ENCODE measurements at places on chromosomes 1 and 21.

- DNase-seq: no peak
Observed at GRCh38 chr1:62438163-62438562, 1.3 kb downstream of the USP1 start.

GRCh38 chr1:66305927-66306326, 228.0 kb upstream of the SGIP1 start:
- no peak for DNase-seq

DNA sequence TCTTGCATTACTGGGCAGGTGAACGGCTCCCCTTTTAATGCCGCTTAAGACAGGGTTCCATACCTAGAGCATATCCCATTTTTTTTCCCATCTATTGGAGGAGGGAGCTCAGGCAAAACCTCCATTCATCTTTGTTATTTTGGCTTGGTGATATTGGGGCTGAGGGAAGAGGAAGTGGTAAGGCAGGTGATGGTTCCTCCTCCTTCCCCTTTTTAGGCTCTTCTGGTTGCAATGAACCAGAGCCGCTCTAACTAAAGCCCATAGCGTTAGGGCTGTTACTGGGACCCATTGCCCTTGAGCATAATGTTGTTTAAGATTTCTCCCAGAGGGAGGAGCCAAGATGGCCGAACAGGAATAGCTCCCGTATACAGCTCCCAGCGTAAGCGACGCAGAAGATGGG, 21.1 kb downstream of the PYHIN1 start:
- no peak for DNase-seq

DNA sequence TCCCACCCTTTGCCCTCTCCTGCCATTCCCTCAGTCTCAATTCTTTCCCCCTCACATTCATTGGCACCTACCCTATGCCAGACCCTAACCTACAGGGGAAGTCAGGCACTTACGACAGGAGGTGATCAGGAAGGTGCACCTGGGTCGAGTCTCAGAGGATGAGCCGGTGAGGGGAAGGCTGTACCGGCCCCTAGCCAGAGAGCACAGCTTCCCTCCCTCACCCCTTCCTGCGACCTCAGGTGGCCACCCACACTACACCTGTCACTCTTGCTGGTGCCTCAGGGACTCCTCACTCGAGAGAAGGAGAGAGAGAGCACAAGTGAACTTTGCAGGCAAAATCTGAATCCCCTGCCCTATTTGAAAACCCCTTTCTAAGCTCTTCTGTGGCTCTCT, 1.7 kb upstream of the MYOM3 start:
- no peak for DNase-seq

- DNase-seq: peak; percentile 52
Observed at GRCh38 chr1:165063181-165063965, 293.1 kb downstream of the LMX1A start.

DNA sequence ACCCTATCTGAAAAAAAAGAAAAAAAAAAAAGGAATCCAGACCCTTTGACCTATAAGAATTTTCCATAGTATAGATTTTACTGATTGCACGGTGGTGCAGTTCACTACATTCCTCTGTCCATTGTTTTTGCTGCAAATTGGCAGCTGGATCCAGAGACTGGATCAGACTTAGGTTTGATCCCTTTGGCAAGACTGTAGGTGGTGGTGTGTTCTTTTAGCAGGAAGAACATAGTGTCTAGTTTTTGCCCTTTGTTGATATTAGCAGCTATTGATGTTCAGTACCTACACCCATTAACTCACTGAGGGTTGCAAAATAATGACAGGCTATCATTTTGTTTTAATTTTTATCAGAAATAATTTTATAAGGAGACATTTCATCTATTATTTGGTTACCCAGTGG, 37.1 kb downstream of the OSBPL9 start:
- no peak for DNase-seq

- peak; percentile 20 for DNase-seq
Observed at GRCh38 chr1:114428083-114428754, 82.8 kb downstream of the TRIM33 start.

DNA sequence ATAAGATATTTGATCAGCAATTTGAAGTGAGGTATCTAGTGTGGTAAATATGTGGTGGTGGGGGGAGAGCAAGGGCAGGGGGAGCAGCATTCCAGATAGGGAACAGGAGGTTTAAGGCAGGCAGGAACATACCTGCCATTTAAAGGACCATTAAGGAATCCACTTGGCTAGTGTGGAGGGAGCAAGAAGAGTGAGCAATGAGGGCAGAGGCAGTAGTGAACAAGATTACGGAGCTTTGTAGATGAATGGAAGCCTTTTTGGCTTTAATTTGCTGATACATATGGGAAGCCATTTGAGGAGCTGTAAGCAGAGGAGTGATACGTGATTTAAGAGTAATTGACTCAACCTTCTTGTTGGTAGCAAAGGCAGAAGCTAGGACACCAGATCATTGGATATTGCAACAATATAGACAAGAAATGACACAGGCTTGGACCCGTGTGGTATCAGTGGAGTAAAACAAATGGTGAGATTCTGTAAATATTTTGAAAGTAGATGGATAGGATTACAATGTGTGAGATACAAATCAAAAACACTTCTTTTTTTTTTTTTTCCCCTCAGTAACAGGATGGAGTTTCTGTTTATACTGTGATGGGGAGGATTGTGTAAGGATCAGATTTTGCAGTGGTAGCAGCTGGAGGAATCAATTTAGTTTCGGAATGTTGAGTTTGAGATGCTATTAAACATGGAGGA, 73.8 kb upstream of the B3GALT2 start:
- DNase-seq: no peak

- peak; percentile 47 for DNase-seq
Observed at GRCh38 chr1:221149111-221149510, 269.9 kb downstream of the HLX start.

- peak; percentile 13 for DNase-seq
Observed at GRCh38 chr1:85992791-85993190, 163.8 kb downstream of the COL24A1 start.

DNA sequence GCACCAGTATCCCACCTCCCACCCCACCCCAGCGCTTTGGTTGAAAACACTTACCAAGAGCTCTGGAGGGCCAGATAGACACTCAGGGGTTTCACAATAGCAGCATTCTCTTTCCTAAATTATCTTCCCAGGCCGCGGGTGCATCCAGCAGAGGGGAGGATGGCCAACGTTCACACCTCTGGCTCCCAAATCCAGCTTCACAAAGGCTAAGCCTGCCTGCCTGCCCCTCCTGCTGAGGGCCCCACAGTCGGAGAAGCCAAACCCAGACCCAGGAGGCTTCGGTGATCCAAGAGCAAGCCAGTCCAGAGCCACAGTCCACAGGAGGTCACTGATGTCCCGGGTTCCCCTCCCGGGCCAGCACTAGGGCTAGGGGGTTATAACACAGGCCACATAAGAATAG, 231.9 kb downstream of the TRABD2B start:
- no peak for DNase-seq

DNA sequence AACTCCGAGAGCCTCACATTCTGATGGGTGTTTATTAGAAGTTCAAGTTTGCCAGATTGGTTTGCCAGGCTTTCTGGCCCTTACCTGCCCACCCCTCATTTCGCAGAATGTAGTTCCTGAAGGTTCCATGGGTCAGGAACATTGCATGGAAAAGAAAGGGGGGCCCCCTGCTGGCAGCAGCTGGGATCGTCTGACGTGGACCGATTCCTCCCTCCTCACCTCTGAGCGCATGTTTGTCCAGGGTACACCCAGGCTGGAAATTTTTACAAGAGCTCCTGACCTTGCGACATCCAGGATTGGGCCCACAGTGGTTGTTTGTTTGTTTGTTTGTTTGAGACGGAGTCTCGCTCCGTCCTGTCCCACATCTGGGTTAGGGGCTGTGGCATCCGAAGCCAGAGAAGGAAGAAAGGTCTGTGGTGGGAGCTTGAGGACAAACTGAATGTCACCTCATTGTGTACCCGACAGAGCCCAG, 126.0 kb upstream of the TMEM51 start:
- peak; percentile 88 for DNase-seq

DNA sequence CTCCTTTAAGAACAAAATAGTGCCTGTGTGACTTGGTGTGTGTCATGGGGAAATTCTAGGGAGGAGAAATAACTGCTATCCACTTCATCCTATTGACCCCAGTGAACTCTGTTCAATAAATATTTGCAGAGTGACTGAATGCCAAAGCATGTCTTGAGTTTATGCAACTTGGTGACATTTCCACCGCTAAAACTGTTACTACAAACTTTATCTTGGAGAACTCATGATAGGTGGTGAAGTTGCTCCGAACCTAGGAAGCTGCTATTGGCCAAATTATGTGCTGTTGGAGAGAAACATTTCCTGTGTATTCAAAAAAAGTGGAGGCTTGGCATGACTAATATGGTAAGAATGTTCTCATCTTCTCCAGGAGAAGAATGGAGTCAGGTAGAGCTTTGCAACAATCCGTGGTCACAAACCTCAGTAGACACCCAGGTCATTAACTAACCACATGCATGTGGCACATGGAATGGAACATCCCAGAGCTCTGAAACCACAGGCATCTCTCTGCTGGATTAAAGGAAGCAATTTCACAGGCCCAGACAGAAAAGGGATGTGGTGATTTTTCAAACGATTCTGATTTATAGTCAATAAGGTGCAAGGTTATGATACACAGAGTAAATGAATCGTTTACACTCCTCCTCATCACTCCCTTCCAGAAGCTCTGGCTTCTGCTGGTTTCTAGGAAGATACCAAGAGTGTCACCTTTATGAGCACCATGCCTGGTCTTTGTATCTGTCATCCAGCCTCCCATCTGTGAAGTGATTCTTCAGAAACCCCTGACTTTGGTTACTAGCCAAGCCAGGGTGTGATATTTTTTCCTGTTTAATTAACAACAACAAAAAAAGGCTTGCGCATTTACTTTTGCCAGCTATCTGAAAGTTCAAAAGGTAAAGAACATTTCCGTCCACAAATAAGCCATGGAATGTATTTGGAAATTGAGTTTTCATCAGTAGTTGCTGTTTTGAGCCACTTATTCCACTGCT, 361.1 kb downstream of the TGFB2 start:
- DNase-seq: peak; percentile 88

GRCh38 chr21:34994766-34995631, 54.1 kb downstream of the RUNX1 start:
- DNase-seq: peak; percentile 21

DNA sequence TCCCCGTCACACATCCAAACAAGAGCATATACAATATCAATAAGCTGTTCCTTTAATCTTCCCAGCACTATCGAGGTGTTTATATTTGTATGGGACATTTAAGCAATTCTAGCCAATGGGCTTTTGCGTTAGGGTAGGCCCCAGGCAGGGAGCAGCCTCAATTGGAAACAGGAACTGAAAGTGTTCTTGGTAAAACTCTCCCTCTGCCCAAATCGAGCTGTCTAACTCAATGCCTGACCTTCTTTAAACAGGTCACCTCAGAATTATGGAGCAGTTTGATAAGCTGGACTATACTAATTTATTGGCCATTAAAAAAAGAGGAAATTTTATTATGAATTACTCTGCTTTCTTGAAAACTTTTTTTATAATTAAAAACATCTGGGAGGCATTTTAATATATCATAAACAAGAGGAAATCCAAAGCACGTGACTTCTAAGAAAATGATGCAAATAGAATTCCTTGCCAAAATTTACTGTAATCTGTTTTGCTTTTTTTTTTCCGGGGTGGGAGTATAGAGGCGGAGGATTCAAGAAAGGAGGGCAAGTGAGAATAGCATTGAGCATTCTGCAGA, 498.1 kb downstream of the LMO4 start:
- DNase-seq: peak; percentile 74

- no peak for DNase-seq
Observed at GRCh38 chr1:6788946-6789345, 3.7 kb downstream of the CAMTA1 start.

- DNase-seq: peak; percentile 42
Observed at GRCh38 chr1:97364086-97364485, 556.7 kb downstream of the DPYD start.

DNA sequence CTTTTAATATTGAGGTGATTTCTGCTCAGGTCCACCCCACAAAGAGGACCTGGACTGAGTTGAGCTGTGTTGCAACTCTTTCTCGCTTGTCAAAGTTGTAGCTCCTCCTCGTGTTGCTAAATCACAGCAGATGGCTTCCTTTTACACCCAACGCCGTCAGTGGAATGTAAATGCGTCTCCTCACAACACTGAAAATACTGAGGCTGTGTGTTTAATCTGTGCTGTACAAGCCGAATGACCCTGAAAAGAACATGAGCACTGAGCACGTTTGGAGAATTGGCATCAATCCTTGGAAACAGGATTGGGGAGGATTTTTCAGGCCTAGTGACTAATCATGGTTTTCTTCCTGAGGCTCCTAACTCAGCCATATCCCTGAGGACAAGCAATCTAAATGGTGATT, 196.0 kb downstream of the CRB1 start:
- peak; percentile 59 for DNase-seq

DNA sequence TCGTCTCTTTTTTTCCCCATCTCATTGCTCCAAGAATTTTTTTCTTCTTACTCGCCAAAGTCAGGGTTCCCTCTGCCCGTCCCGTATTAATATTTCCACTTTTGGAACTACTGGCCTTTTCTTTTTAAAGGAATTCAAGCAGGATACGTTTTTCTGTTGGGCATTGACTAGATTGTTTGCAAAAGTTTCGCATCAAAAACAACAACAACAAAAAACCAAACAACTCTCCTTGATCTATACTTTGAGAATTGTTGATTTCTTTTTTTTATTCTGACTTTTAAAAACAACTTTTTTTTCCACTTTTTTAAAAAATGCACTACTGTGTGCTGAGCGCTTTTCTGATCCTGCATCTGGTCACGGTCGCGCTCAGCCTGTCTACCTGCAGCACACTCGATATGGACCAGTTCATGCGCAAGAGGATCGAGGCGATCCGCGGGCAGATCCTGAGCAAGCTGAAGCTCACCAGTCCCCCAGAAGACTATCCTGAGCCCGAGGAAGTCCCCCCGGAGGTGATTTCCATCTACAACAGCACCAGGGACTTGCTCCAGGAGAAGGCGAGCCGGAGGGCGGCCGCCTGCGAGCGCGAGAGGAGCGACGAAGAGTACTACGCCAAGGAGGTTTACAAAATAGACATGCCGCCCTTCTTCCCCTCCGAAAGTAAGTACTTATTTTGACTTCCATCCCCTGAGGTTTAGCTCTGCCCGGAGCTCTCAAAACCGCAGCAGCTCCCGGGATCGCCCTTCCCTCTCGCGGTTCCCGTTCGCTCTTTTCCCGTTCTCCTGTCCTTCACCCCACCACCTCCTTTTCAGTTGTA, 1.5 kb downstream of the TGFB2 start:
- peak; percentile 40 for DNase-seq

- DNase-seq: no peak
Observed at GRCh38 chr21:44087426-44088400, 19.5 kb upstream of the PWP2 start.

DNA sequence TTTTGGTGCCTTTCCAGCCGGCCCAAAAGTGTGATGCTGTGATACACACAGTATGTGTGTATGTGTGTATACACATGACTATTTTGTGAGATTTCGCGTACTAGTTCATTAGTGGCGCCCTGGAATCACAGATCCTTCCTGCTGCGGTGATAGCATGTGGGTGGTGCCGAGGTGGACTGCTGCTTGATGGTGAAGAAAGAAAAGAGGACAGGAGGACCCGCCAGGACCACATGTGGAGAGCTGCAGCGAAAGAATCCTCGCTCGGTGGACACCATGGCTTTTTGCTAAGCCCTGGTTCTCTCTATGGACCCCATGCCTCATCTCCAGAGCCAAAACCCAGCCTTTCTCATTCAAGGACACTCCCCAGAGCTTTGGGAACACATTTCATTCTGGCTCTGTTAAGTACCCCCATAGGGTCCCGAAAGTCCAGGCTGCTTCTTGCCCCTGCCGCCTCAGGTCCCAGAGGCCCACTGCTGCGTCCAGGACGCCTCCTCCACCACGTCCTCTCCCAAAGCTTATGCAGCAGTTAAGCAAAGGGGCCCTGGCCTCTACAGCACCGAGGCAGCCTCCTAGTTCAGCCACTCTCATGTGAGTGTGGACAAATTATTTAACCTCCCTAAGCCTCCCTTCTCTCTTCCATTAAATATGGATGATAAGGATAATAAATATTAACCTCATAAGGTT, 32.8 kb upstream of the COX20 start:
- DNase-seq: no peak
